ENCODE measurements at places on chromosomes 4 and X.

GRCh38 chr4:79250887-79251286 lies 75.0 kb downstream of the NAA11 start:
- no peak for DNase-seq

DNA sequence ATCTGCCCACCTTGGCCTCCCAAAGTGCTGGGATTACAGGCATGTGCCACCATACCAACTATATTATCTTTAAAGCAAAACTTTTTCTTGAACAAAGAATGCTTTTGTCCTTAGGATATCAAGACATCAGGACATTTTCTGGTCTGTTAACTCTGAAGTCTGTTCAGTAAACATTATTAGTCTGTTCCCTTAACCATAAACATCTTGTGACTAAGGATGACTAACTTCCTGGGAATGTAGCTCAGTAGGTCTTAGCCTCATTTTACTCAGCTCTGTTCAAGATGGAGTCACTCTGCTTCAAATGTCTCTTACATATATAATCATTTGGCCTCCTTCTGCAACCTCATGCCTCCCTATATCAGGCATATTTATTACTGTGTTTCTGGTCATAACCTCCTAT lies 122.9 kb downstream of the UBE2NL start:
- DNase-seq = no peak

GRCh38 chr4:54139332-54139731 lies 39.4 kb downstream of the GSX2 start:
- DNase-seq = no peak

DNA sequence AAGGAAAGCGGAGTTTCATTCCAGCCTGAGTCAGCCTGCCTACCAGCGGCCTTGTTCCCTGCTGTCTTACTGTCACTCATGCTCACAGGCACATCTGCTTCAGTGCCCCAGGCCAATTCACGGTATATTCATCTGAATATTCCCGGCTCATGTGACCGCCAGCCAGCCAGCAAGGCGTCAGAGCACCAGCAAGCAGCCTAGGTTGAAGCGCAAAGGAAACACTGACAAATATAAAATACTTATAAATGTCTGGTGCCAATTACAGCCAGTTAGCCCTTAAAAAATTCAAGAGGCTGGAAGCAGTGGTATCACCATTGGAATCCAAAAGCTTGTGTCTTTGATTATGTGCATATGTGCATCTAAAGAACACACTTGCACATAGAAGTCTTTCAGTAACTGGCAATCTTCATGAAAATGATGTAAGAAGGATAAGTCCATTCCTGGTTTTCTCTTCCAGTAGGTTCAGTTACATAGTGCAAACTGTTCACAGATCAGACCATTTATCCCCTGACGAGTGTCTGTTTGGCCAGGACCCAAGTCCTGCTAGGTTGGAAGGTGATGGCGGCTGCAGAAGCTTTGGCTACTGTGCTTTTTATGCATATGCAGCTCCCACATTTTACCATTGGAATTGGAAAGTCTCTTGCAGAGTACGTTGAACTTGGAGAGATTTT lies 61.3 kb downstream of the LUZP4 start:
- no peak for DNase-seq

GRCh38 chr4:125991398-125991797 lies 676.6 kb downstream of the FAT4 start:
- no peak for DNase-seq

GRCh38 chr4:123696687-123697086 lies 300.1 kb downstream of the SPRY1 start:
- DNase-seq = no peak

GRCh38 chr4:19720610-19721009 lies 531.1 kb upstream of the SLIT2 start:
- no peak for DNase-seq

GRCh38 chr4:68375667-68376559 lies 26.0 kb upstream of the YTHDC1 start:
- DNase-seq = peak; percentile 18

DNA sequence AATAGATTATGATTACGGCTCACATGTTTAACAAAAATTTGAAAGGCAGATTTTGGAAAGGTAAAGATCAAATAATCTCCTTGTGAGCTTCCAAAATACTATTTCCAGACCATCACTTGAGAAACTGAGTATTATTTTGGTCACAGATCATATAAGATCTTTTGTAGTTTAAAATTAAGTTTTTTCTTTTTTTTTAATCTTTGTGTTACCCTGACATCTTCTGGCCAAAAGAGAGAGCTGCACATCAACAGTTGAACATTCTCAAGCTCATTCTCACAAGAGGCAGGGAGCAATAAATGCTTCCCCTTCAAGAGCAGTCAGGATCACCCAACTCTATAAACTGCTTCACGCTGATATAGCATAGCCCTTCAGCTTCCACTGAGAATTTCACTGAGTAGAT lies 15.9 kb downstream of the TMEM192 start:
- DNase-seq = no peak

- no peak for DNase-seq
Observed at GRCh38 chr4:185322803-185323202, 72.9 kb downstream of the LRP2BP start.

- no peak for DNase-seq
Observed at GRCh38 chr4:53365121-53365485, 758 bp downstream of the SCFD2 start.

DNA sequence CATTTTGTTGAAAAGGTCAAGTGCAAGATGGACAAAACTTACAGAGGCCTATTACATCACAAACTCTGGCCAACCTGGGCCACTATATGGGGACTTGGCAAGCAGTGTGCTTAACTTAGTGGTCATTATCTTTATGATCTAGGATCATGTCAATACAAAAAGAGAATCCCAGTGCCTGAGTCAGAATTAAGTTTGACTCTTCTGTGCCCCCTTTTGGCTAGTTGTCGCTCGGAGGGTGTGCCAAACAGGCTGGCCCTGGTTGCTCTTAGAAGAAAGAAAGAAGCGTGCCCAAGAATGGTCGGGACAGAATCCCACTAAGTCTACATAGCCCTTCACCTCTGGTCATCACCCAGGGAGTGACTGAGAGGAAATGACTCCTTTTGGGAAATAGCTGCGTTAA lies 100.1 kb downstream of the EIF4E start:
- DNase-seq = no peak

- no peak for DNase-seq
Observed at GRCh38 chr4:74942251-74942917, 9.5 kb downstream of the PARM1 start.

DNA sequence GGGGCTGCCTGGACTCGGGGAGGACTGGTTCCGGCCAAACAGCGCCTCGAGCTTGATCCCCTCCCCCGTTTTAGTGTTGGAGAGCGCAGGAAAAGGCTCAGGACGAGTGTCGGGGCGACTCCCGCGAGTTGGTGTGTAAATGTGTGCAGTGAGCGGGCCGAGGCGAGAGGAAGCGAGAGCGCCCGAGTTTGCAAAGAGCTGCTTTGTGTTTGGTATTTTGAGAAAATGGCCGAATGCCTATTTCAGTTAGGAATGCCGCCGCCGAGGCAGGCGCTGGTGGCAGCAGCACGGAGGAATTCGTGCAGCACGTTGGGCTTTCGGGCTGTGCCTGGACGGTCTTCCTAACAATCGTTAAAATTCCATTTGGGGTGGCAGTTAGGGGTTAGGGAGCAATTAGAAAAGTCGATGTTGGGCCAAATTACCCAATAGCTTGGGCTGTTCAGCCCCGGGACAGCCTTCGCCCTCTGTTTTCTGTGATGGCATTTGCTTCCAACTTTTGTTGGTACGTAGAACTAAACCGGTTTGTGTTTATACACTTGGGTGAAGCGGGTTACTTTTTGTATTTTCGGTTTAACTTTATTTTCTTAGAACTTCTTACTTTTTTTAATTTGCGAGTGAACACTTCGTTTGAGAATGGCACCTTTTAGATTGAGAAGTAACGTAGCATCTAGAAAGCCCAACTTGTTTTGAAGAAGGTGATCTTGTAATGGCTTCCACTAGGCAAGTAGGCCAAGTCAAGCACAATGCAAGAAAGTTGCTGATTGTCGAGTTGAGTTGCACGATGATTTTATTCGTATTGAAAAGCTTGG lies 1.6 kb downstream of the REST start:
- peak; percentile 28 for DNase-seq

DNA sequence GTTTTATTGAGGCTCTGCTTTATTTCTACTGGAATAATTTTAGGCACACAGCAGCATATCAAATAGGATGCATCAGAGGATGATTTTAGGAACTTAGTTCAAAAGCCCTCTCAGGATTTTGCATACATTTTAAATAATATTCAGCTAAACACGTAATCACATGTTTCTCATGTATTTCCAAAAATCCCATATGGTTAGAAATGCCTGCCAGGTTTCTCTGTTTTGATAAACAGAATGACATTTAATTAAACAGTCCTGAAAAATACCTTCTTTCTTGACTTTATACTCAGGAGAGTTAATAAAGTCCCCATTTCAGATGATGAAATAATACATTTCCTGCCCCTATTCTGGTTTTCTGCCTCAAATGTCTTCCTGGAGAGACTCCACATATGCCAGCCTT lies 86.5 kb upstream of the AMELX start:
- no peak for DNase-seq

GRCh38 chr4:128793859-128794672 lies 15.4 kb upstream of the JADE1 start:
- DNase-seq = no peak

GRCh38 chrX:7139202-7140081 lies 8.1 kb upstream of the STS start:
- DNase-seq = peak; percentile 3

DNA sequence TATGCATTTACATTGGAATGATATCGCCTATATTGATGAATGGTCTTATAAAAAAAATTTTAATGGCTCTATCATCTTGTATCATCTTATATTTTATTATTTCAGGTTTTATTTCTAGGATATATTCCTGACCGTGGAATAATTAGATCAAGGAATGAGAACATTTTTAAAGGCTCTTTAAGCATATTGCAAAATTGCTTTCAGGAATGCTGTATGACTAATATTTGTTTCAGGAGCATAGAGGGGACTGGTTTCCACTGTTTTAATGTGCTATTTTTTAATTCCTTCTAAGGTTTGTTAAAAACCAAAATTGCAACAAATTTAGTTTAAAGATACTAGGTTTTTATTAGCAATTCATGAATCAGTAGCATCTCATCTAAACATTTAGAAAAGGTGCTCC lies 120.2 kb downstream of the BMPR1B start:
- DNase-seq = no peak

- no peak for DNase-seq
Observed at GRCh38 chr4:109121561-109121960, 180.9 kb downstream of the COL25A1 start.

- no peak for DNase-seq
Observed at GRCh38 chrX:13377550-13377934, 57.7 kb upstream of the ATXN3L start.

DNA sequence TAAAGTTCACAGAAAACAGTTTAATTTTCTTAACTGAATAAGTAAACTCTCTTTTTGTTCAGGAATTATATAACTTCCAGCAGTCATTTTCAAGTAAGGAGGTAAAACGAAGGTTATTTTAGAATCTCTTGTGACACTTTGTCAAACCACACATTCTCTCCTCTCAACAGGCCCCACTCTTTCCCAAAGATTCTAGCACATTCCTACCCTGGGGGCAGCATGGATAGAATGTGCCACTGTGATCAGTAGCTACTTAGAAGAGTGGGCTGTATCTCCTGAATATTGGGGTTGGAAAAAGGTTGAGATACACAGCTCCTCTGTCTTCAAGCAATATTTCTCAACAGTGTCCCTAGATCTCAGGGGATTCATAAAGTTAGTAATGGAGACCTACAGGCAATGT lies 157.6 kb downstream of the EMCN start:
- DNase-seq = no peak

DNA sequence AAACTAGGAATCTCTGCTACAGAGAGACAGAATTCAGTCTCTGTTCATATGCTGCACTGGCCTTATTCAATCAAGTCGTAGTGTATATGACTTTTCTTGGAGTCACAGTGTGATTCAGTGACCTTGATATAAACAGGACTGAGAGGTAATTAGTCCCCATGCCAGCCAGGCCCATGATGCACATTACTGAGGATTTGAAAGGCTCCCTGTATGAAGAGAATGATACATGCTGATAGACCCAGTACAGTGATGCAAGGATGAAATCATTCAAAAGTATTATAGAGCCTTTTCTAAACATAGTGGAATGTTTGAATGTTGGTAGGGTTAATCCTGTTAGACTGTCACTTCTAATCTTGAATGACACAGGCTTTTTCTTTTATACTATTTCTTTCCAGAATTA lies 34.1 kb downstream of the ANXA3 start:
- DNase-seq = peak; percentile 22

- no peak for DNase-seq
Observed at GRCh38 chr4:122692641-122693520, 39.6 kb upstream of the BBS12 start.

- no peak for DNase-seq
Observed at GRCh38 chr4:1206299-1207156, 34.1 kb upstream of the SPON2 start.

- no peak for DNase-seq
Observed at GRCh38 chrX:119190831-119191230, 45.3 kb upstream of the PGRMC1 start.

GRCh38 chrX:95383778-95384177 lies 1300.9 kb upstream of the DIAPH2 start:
- no peak for DNase-seq

DNA sequence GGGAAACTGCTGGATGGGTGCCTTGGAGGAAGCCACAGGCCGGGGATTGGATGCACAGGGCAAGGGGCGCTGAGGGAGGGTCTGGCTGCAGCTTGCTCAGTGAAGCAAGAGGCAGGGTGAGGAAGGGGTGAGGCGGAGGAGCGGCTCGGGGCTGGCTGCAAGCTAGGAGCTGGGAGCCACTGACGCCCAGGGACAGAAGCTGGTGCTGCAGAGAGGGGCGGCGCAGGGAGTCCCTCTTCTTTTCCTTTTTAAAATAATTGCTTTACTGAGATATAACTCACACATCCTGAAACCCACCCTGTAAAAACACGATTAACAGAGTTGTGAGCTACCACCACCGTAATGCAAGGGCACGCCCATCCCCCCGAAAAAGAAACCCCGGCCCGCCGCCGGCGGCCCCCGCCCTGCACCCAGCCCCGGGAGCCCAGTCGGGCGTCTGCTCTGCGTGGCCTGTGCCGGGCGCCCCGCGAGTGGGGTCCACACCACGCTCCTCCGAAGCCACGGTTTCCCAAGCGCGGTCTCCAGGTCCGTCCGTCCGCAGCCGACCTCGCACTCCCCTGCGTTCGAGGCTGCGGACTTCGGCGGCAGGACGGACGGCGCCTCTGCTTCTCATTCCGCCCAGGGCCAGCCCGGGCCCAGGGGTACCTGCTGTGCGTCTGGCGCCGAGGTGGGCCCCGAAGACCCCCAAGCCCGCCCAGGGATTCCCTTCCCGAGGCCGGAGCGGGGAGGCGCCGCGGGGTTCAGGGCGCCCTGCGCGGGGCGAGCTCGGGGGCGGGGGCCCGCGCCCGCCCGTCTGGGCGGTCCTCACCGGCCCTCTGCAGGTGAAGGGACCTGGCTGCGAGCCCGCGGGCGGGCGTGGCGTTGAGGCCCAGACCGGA lies 866 bp upstream of the UVSSA start:
- no peak for DNase-seq

GRCh38 chrX:17805120-17805519 lies 56.0 kb downstream of the RAI2 start:
- no peak for DNase-seq

DNA sequence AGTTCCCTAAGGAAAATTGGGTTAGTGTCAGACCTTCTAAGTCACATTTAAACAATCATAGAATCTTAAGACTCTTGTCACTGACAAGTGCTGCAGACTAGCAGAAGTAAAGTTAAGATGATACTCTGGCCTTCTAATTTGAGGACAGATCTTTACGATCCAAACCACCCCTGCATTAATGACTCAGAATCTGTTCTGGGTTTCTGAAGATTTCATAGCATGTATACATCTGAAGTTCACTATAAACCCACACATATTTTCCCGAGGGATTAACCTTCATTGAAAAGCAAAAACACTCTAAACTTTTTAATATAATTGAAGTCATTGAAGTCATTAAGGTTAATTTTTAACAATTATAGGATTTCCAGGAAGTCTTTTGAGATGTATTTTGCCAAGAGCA lies 674.3 kb downstream of the IQCM start:
- DNase-seq = no peak
